ENCODE measurements at places on chromosomes 6 and 20.

- no peak for DNase-seq
These were observed 29.0 kb downstream of the SLC12A5 start for GRCh38 chr20:46057856-46058598.

- no peak for DNase-seq
These were observed 36.8 kb upstream of the GSTA3 start for GRCh38 chr6:52946306-52946705.

DNA sequence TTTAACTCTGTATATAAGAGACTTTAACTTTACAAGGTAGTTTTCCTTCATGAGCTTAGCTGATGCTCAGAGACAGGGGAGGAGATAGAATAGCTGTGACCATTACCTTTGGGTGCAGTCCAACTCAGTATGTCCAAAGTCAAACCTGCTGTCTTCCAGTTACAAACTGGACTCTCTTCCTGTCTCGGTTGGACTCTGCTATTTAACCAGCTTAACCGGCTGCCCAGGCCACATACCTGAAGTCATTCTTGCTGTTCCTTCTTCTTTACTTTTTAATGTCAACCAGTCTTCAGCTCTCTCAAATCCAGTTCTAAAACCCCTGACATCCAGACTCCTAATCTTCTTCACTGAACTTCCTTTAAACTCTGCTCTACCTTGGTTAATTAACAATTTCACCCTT, 138.3 kb upstream of the TSHZ2 start:
- no peak for DNase-seq

- DNase-seq, result no peak
These were observed 274.8 kb upstream of the RGS17 start for GRCh38 chr6:153405931-153406330.

DNA sequence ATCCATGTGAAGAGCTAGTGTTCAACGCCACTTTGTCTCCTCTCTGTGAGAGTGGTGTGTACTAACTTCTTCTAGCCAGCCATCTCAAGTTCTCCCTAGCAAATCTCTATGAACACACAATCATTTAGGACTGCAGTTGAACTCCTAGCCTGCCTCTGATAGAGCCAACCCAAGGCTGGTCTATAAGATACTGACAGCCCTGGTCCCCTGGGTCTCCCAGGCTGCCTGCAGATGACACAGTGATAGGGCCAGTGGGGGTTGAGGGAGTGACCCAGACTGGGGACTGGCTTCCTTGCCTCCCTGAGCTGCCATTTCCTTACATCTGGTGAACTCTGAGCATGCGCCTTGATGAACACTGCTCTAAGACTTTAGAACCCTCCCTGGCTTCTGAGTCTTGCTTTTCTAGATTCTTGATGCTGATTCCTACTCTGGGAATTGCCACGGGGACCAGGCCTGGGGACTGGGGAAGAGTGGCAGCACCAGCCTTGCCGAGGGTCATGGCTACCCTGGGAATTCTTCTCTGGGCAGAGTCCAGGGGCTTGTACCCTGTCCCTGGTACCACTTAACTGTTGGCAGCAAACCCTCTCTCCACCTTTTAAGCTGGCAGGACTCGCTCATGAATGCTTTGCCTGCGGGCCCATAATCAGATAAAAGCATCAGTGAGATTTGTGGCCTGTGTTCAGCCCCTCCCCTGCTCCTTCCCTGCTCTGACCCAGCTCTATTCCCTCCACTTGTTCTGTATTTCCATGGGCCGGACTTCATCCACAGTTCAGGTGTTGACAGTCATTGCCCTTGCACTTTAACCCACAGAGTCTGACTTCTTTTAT, 130.8 kb upstream of the CHD6 start:
- no peak for DNase-seq

DNA sequence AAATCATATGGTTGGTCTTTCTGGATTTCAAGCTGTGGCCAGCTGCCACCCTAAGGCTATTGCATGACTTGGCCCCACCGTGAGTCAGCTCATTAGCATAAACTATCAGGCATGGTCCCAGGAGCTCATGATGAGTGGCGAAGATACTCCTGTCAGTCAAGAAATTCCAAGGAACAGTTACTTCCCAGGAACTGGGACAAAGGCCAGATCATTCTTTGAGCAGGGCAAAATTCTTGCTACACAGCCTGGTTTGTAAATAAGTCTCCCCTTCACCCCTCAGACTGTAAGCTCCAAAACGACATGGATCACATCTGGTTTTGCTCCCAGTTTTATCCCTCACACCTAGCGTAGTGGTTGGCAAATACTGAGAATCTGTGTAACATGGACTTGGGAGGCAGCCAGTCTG, 33.0 kb upstream of the KIAA1586 start:
- no peak for DNase-seq

GRCh38 chr6:145977881-145978280, 13.7 kb upstream of the SHPRH start:
- DNase-seq, result no peak

DNA sequence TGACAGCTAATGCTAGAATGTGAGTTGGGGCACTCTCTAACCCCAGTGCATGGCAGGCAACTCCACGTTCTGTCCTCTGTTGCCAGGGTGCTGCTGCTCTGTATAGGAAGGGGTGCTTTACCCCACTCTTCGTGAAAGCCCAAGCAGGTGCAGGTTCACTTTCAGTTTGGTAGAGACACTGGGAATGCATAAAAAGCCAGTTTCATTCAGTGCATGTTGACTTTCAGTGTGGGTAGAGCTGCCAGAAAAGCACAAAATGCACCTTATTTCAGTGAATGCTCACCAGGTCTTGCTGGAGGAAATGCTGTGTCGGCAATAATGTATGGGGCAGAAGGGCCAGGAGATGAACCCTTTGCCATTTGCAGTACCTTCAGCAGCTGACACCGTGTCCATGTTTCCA, 62.1 kb upstream of the ADGRB3 start:
- DNase-seq, result no peak

Measured in NCI-H187 treated with DMSO at 0.1 percent for 48 hours (cell line).